CD4-positive, alpha-beta T cell treated with Interferon gamma for 1 hour (primary cell): ENCODE measurements at places on chromosomes 5 and 9.

DNA sequence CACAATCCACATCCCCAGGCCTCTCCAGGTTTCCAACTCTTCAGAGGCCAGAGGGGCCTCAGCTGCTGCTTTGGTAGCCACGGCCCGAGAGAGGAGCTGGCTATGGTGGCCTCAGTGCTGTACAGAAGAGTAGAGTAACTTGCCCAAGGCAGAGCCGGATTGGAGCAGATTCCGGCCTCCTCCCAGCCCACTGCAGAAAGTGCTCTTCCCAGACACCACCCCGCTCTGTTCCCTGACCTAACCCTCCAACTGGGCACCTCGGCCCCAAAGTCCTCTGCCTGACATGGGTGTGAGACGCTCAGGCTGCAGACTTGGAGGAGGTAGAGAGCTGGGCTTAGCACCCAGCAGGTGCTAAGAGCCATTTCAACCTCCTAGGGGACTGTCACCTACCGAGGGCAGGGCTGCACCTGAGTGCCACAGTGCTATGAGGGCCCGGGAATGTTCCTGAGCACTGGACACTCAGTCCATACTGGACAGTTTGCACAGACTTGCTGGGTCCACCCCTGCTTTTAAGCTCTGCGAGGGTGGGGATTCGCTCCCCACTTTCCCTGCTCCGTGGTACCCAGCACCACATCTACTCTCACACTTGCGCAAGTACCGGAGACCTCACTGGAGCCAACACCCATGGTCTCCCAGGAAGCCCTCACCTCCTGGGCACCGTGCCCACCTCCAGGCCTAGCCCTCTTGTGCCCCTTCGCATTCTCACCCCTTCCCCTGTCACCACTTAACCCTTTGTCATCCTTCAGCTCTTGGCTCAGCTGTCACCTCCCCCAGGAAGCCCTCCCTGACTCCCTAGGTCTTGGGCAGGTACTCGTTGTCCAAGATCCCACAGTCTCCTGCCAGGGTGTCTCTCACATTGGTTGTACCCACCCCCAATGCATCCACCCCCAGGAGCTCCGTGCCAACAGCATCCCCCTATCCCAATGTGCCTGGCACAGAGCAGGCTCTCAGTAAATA lies 49.8 kb downstream of the DBH start:
- DNase-seq, result no peak

DNA sequence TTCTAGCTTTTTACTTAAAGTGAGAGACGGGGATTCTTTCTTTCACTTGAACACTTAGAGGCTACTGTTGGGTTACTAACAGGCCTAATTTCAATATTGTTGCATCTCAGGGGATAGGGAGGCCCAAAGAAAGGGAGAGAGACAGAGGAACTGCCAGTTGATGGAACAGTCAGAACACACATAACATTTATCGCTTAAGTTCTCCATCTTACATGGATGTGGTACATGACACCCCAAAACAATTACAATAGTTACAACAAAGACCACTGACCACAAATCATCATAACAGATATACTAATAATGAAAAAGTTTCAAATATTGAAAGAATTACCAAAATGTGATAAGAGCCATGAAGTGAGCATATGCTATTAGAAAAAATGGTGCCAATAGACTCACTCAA lies 4.3 kb upstream of the RIC1 start:
- DNase-seq, result no peak

GRCh38 chr5:106140101-106140500 lies 1530.6 kb downstream of the EFNA5 start:
- DNase-seq, result no peak

GRCh38 chr5:17723876-17724275 lies 89.6 kb downstream of the TAF11L14 start:
- DNase-seq, result no peak

DNA sequence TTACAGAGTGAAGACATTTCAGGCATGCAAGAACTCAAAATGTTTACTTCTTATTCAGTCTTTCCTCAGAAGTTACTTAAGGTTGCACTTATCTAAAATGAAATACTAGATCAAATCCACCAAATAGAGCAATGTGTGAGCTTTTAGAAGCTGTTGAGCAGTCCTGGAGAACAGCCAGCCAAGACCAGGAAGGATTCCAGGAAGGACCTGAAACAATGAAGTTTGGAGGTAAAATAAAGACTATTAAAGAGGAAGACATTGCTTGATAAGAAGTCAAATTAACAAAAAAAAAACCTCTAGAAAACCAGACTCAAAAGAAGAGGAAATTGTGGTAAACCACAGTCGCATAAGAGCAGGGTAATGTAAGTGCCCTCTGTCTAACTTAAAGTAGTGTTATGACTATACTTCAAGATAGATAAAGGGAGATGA lies 156.2 kb upstream of the S1PR3 start:
- no peak for DNase-seq

- no peak for DNase-seq
Observed at GRCh38 chr5:97002983-97003382, 67.1 kb downstream of the LNPEP start.

DNA sequence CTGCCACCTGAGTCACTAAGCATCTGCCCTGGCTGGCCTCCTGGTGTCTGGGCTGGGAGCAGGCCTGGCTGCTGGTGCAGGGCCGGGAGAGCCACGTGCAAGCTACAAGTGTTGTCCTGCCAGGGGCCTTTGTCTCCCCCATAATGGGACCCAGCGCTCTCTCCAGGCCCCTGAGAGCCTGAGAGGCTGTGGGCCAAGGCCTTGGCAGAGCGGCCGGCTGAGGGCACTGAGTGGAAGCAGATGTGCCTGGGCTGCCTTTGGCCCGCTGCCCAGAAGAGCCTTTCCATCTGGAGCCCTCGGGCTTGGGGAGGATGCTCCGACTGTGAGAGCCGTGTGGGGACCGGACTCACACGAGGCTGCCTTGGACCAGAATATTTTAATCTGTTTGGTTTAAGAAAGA lies 185.5 kb downstream of the RGS3 start:
- no peak for DNase-seq

- no peak for DNase-seq
Observed at GRCh38 chr9:99185934-99186333, 35.8 kb downstream of the ALG2 start.
